Activated CD4-positive, alpha-beta T cell treated with anti-CD3 and anti-CD28 coated beads, Interleukin-2, Interleukin-4, amounts not matched to agents 100 ng/mL and 50 ng/mL, durations not matched to agents 16 hours and 8 hours (primary cell): ENCODE measurements at places on chromosomes 7 and 10.

- DNase-seq: no peak
Observed at GRCh38 chr7:127831318-127832219, 179.6 kb downstream of the SND1 start.

DNA sequence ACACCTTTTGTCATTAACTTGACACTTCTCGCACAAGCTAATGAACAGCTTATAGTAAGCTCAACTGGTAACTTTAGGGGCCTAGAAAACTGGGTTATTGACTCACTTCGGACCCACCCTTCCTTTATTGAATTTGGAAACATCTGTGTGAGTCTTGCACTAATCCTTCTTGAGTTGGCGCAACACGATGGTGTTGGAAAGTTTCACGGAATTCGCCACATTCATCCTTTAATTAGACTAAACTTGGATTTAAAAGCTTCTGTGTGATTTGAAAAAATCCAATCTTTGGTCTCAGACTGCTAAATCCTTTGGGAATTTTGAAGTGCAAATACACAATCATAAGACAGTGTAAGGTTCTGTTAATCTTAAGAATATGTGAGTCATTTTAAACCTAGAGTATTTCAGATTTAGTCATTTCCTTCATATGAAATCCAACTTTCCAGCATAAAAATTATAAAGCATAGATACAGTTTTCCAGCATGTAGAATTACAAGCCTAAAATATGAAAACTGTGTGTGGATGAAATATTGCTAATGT lies 15.1 kb downstream of the FZD8 start:
- no peak for DNase-seq

GRCh38 chr7:158774952-158775351 lies 54.4 kb downstream of the ESYT2 start:
- DNase-seq: no peak

DNA sequence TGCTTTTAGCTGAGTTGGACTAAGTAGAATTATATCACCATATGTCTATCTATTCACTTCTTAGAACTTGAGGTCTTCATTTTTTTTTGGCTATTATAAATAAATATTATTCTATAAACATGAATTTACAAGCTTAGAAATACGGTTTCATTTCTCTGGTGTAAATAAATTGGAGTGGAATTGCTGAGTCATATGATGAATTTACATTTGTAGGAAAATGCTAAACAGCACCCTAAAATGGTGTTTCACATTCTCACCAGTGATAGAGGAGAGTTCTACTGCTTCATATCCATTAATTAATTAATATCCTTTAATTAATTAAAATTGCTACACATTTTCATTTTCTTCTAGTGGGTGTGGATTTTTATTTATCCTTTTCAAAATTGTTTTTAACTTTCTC lies 318.3 kb downstream of the MDFIC start:
- DNase-seq: no peak

- DNase-seq: peak; percentile 39
Observed at GRCh38 chr7:17854261-17855047, 85.8 kb downstream of the SNX13 start.

GRCh38 chr7:55249332-55249731 lies 115.8 kb upstream of the LANCL2 start:
- DNase-seq: no peak
